Fibroblast of the aortic adventitia (primary cell): ENCODE measurements at places on chromosomes 12 and 14. TPM values are rescaled to one million over a fixed set of nuclear protein-coding genes. Genes with fewer than 3 reads are reported as not detected.

- DNase-seq = no peak
Measured at GRCh38 chr14:100176811-100177327, 17.4 kb upstream of the DEGS2 start.

Gene TPI1
- total RNA-seq = 183 and 680 TPM in 2 replicates

Gene PZP
- not detected in 2 replicates for total RNA-seq

Gene PLA2G1B
- not detected in 2 replicates for total RNA-seq

DNA sequence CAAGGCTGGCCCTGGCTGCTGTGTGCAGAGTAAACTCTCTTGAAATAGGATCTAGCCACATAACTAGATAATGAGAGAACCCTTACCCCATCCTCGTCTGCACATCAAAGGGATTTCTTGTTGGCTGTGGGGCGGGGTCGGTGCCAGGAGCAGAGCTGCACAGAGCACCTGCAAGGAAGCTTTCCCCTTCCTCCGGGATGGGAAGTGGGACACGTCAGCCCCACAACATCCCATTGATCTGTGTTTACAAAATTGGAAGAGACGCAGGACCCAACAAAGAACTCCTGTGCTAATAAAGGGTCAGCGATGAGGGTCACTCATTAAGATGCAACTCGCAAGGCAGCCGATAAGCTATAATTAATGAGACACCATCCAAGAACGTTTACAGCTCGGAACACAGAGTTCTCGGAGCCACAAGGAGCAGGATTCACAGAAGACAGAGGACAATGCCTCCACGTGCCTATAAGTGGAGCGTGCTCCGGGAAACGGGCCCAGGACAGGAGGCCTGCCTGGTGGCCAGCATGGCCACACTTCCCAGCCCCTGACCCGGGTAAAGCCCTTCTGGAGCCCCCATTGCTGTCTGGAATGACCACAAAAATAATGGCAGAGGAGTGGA is 171.5 kb downstream of the SLC15A4 start:
- DNase-seq = no peak

DNA sequence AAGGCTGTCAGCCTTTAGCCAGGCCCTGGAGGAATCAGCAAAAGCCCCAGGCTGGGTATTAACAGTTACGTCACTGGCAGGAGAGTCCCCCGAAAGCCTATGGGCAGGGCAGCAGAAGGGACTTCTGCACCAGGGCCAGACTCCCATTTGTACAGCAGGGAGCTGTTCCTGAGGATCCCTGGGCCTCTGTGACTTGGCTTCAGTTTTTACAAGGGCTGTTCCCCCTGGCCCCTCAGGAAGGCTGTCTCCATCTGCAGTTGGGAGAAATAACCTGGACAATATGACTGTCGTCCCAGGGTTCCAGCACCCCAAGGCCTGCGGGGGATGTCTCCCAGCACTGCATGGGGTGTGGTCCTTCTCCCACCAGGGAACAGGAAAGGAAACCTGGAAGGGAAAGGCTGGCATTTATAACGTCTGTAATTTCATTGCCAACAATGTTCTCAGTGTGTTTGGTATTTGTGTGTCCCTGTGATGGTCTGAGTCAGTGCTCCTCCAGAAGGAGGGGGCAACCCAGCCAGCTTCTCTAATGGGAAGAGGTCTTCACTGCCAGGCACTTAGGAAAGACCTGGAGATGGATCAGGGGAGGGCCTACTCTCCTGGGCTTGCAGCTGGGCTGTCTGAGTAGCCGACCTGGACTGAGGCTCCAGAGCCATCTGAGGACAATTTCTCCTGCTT is 42.4 kb downstream of the ERH start:
- peak; percentile 91 for DNase-seq

Gene GZMB
- not detected in 2 replicates for total RNA-seq

Gene B4GALNT1
- 1.7 and 6.9 TPM in 2 replicates for total RNA-seq
